ENCODE measurements at places on chromosomes 16 and 17.

GRCh38 chr16:29881050-29881449, 18.0 kb upstream of the CDIPT start:
- no peak for DNase-seq

GRCh38 chr17:50182783-50183420, 17.1 kb downstream of the SGCA start:
- DNase-seq = no peak

DNA sequence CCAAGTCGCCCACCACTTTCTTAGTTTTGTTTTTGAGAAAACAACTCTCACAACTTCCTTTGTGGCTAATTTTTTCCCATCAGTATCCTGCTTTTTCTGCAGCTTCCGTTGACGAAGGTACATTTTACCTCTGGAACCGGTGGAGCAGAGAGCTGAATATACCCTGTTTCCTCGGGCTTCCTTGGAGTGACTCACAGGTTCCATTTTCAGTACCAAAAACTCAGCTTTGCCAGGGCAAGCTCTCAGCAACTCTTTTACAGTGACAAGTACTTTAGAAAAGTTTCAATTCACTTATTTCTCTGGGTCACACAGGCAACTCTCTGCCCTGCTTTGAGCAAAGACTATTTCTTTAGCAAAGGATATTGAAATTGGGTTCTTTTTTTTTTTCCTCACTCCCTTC, 318.9 kb downstream of the SNX29 start:
- no peak for DNase-seq

- DNase-seq = no peak
Measured at GRCh38 chr17:38328620-38329019, 15.1 kb downstream of the GPR179 start.

- DNase-seq = no peak
Measured at GRCh38 chr17:55237268-55237667, 27.5 kb upstream of the HLF start.

DNA sequence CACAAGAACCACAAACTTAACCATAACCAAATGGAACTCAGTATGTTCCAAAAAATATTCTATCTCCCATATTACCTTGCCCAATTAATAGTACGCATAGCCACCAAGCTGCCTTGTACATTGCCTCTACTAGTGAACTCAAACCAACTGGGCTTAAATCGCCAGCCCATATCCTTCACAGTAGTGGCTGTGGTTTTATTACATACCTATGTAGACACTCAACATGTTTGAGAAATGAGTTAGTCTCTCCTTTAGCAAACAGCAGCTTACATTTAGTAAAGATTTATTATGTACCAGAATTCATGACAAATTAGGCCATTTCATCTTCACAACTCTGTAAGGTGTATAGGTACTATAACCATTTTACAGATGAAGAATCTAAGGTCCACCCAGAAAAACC, 41.4 kb downstream of the GRB2 start:
- DNase-seq = no peak

DNA sequence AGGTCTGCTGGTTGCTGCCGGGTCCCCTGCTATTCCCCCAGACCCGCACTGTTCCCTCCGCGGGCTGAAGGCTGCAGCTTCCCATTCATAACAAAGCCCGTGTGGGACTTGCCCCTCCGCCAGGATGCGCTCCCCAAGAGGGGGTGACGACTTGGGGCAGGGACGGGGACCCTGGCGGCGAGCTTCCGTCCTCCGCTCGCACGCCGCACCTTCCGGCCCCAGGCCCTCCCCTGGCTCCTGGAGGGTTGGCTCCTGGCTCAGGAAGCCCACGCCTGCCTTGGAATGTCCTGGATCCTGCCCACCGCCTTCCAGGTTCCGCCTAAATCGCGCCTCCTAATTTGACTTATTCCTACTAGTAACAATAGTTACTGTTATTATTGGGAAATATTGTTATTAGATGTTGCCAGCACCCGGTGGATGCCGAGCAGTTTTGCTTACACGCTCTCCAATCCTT, 1.1 kb upstream of the TFAP4 start:
- peak; percentile 59 for DNase-seq

GRCh38 chr16:3216263-3216640, 18.7 kb downstream of the ZNF200 start:
- no peak for DNase-seq

GRCh38 chr16:11263737-11264136, 5.4 kb downstream of the TNP2 start:
- DNase-seq = peak; percentile 44

DNA sequence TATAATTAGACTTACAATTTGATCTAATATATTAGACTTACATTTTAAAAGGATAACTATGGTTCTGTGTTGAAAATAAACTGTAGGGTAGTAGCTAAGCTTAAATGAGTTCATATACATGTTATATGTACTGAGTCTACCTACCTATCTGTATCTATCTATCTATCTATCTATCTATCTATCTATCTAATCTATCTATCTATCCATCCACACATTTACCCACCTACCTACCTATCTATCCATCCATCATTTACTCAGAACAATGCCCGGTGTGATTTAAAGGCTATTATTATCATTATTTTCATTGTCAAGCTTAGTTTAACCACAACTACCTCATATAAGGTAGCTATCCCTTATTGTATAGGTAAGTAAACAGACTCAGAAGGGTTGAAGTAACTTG, 7.0 kb downstream of the KRT10 start:
- DNase-seq = no peak

- peak; percentile 16 for DNase-seq
Measured at GRCh38 chr17:57045868-57046704, 39.0 kb upstream of the AKAP1 start.

GRCh38 chr16:87017371-87018012, 299.7 kb downstream of the C16orf95 start:
- no peak for DNase-seq

DNA sequence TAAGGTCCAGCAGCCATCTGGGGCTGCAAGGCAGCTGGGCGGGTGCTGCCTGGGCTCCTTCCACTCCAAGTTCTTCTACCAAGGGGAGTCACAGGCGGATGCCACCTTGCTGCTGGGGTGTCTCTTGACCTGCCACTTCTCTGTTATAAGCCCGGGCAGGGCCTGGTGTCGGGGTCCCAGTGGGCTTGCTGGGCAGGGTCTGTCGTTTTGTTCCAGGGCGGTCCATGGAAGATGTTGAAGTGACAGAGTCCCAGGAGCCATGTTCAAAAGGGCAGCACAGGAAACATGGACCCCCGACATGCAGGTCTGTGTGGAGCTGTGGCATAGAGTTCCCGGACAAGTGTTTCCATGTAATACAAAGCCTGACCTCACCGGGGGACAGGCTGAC, 91.1 kb downstream of the TNFRSF13B start:
- no peak for DNase-seq

DNA sequence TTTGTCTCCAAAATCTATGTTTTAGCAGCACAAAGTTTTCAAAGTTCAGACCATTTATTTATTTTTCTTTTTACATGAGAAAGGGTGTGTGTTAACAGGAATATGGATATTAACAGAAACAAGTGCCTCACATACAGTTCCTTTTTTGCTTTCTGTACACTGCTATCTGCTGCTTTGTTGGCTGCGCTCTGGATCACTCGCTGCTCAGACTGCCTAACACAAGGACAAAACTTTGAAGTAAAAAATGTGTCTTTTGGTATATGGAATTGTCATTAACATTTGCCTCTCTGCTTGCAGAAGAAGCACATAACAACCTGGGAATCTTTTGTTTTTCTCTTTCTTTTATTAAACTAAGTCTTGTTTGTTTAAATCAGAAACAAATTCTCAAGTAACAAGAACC, 262.8 kb downstream of the ZFHX3 start:
- DNase-seq = no peak

- DNase-seq = no peak
Measured at GRCh38 chr16:1497014-1497598, 3.9 kb downstream of the TELO2 start.

- no peak for DNase-seq
Measured at GRCh38 chr16:72073560-72074230, 10.7 kb downstream of the HPR start.

GRCh38 chr16:17603626-17604025, 132.9 kb upstream of the XYLT1 start:
- DNase-seq = no peak

DNA sequence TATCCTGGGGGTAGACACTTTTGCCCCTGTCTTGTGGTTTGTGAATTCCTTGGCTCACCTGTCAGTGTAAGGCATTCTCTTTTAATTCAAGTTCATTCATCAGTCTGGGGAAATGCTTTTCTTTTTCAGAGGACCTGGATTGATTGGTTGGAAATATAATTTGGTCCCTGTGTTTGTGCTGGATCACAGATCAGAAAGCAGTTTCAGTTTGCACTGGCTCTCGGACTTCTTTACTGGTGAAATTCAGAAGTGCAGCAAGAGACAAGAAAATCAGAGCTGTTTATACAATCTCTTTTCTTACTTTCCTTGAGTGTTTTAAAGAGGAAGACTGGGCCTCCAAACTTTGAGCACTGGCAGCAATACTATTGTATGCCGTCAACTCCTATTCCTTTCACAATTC, 161.8 kb upstream of the KCNJ16 start:
- no peak for DNase-seq

GRCh38 chr16:77669057-77669456, 53.3 kb upstream of the NUDT7 start:
- DNase-seq = no peak

- DNase-seq = no peak
Measured at GRCh38 chr17:72514321-72514861, 393.6 kb downstream of the SOX9 start.

- no peak for DNase-seq
Measured at GRCh38 chr16:86668136-86668910, 90.0 kb downstream of the FOXL1 start.

GRCh38 chr16:48450367-48450766, 65.2 kb upstream of the SIAH1 start:
- DNase-seq = no peak

DNA sequence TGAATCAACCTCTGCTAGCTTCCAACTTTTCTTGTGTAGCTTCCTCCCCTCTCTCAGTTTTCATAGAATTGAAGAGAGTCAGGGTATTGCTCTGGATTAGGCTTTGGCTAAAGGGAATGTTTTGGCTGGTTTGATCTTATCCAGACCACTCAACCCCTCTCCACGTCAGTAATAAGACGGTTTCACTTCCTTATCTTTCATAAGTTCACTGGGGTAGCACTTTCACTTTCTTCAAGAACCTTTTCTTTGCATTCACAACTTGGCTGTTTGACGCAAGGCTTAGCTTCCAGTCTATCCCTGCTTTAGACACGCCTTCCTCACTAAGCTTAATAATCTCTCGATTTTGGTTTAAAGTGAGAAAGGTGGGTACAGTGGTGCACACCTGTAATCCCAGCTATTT, 29.7 kb upstream of the OR1A2 start:
- no peak for DNase-seq

- DNase-seq = no peak
Measured at GRCh38 chr16:68073902-68074760, 11.0 kb upstream of the NFATC3 start.

GRCh38 chr16:80586476-80586875, 45.7 kb downstream of the DYNLRB2 start:
- DNase-seq = no peak

GRCh38 chr17:68401288-68401687, 56.0 kb downstream of the WIPI1 start:
- DNase-seq = no peak

DNA sequence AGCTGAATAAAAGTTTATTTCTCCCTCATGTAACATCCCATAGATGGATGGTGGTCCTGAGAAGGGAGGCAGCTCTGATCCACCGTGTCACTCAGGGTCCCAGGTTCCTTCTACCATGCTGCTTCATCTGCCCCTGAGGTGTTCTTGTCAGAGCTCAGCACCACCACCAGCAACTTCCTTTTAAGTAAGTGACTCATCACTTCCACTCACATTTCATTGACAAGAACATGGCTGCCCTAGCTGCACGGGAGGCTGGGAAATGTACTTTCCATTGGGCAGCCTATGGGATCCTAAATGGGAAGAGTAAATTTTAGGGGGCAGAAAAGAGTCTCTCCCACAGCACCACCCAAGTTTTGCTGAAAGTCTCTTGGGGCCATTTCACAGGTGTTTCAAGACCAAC, 134.7 kb downstream of the USP31 start:
- no peak for DNase-seq

- no peak for DNase-seq
Measured at GRCh38 chr17:42623271-42623670, 13.8 kb downstream of the TUBG1 start.

- no peak for DNase-seq
Measured at GRCh38 chr17:6488008-6488539, 43.8 kb downstream of the PIMREG start.

GRCh38 chr17:82278786-82279391, 5.4 kb upstream of the CSNK1D start:
- no peak for DNase-seq

DNA sequence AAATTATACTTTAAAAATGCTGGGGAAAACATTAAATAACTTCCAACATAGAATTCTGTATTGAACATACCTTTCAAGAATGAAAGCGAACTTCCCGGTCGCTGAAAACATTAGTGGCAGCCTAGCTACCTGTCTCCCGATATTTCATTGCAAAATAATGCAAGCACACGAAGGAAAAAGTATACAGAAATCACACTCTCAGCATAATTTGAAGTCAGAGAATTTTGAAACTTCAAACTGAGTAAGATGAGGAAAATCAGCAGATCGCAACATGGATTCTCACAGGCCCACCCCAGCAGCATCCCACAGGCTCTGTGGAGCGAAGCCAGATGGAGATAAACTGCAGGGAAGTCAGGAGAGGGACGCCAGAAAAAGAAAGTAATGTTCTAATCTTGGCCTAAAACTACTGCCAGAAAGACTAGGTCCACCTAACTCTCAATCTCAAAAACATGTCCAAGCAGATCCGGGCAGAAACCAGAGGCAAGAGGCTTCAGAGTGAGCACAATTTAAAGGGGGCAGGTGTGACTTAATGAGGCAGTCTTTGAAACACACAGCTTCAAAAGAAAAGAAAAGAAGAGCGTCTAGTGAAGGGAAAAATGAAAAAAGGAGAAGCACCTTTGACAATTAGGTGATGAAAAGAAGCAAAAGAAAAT, 4.8 kb upstream of the GOSR1 start:
- no peak for DNase-seq

DNA sequence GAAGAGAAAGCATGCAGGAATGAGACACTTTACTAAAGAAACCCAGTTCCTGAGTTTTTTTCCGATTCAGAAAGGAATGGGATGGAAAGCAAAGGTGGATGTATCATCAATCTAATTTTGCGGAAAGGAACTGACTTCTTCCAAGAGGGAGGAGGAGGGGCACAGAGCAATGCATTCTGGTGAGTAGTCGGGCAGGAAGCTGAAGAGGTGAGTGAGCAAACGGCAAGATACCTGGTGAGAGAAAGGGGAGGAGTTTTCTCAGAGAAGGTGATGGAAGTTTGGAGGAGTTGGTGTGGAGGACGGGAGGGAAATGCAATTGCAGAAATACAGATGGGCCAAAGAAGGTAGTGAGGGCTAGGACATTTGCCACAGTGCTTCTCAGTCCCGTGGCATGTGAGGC, 713.2 kb downstream of the KCNJ2 start:
- DNase-seq = no peak

Data from stimulated activated CD4-positive, alpha-beta T cell treated with anti-CD3 and anti-CD28 coated beads, Interleukin-2, amount 100 ng/mL, for 48 hours (primary cell).